ENCODE measurements at places on chromosomes 13 and 19. TPM values are rescaled to one million over a fixed set of nuclear protein-coding genes. Genes with fewer than 3 reads are reported as not detected.

GRCh38 chr13:39682788-39683187 lies 27.3 kb downstream of the COG6 start:
- DNase-seq, result no peak

The TPTE2 gene
- total RNA-seq, result 0.16 TPM

The B9D2 gene
- total RNA-seq, result 5.3 TPM

DNA sequence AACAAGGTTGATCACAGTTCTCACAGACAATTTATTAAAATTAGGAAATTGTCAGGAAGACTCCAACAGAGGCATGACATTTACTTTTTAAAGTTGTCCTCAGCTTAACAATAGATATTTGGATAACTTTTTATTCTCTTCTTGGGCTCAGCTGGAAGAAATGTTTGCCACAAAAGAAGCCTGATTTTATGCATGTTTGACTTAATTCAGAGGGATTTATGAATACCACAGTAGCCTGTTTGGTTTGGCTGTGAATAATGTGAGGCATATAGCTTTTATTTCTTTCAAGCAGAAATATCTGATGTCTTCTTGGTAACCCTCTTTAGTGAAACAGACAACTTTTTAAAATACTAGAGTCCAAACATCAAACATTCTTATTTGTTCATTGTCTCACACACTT lies 1464.5 kb upstream of the SLC10A2 start:
- no peak for DNase-seq

The LGALS14 gene
- total RNA-seq, result not detected

GRCh38 chr13:37427843-37428494 lies 170.6 kb downstream of the POSTN start:
- DNase-seq, result no peak

DNA sequence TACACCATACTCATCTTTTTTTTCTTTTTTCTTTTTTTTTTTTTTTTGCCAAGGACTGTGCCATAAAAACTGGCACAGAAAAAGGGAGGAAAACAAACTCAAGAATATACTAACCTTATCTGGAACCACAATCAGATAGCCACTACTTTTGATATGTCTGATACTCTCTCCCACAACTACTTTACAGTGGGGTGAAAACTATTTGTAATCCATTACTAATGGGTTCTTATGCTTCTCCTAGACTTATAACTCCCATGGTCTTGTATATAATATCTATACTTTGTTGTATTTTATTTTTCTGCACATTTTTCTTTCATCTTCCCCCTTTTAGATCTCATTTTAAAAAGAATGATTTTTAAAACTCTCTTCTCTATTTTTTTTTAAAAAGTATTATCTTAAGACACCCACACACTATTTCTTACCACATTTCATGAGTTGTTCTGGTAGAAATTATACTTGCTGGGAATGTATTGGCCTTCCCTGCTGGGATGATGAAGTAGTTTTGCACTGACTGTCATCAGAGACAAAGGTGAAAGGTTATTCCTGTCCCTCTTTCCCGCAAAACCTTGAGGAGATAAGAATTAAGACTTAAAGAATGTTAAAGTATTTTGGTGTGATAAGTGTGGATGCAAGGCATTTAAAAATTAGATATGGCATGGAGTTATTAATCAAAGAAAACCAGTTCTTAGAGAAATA lies 146.7 kb upstream of the KLF12 start:
- no peak for DNase-seq

The KRTDAP gene
- total RNA-seq, result not detected

- DNase-seq, result no peak
These were observed 172.8 kb downstream of the NHLRC3 start for GRCh38 chr13:39210961-39211534.

The ZNF229 gene
- total RNA-seq, result 23.1 TPM

- no peak for DNase-seq
These were observed 199.0 kb downstream of the GGACT start for GRCh38 chr13:100389617-100390016.

The RINL gene
- total RNA-seq, result 2.5 TPM

GRCh38 chr13:43388282-43389034 lies 365.1 kb downstream of the DNAJC15 start:
- DNase-seq, result no peak

DNA sequence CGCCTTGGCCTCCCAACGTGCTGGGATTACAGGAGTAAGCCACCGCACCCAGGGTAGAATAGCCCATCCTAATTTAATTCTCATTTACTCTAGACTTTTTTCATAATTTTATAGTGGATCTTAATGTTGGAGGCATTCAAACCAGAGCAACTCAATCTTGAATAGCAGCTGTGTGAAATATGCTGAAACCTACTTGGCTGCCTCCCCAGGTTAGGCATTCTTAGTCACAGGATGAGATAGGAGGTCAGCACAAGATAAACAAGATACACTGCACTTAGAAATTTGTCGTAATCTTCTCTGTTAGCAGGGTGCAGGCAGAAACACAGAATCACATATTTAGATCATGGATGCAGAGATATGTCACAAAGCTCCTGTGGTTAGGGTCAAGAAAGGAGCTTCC lies 2.7 kb upstream of the ZNF43 start:
- DNase-seq, result no peak

The NKPD1 gene
- total RNA-seq, result 0.47 TPM

Measured in occipital lobe (tissue), 3 donors.